ENCODE measurements at places on chromosomes 1 and 21.

GRCh38 chr1:13749543-13750341 is 49.8 kb downstream of the PRDM2 start:
- DNase-seq, result no peak

- DNase-seq, result no peak
Observed at GRCh38 chr1:3817138-3817740, 20.9 kb upstream of the LRRC47 start.

- no peak for DNase-seq
Observed at GRCh38 chr1:55039342-55040082, at the start of gene PCSK9. Gene PCSK9, plus strand, starts transcription at chr1:55039548. Its CDS starts 290 bp downstream, at chr1:55039838.

DNA sequence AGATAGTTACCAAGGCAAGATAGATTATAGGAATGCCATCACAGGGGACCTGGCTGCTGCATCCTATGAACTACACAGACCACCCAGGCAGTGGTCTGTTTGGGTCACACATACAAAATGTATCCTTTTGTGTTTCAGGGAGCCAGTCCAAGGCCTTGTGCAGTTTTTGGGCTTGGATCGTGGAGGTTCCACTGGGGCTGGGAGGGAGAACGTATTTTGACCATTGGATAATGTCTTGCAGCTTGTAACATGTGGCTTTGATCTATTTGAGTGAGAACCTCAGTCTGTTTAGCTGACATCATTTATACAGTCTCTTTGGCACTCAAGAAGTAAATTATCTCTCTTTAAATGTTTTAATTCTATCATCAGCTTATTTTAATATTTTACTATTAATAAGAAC is 147.3 kb downstream of the DUSP10 start:
- DNase-seq, result no peak

- DNase-seq, result no peak
Observed at GRCh38 chr1:200969726-200970561, 53.6 kb downstream of the KIF21B start.

DNA sequence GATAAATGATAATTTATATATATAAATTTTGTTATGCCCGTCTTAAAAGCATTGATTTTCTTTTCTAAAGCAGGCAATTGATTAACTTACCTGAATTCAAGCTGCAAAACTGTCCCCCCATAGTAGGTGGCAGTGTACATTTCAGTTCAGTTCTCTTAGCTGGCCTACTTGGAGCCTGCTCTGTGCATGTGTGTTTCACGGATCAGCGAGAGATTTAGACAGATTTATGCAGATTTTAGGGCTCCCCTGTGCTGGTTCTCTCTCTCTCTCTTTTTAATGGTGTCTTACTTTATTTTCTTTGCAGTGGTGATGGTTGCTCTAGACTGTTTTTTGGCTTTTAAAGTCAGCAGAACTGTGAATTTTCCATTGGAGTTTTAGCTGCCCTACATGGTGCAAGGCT is 30.7 kb downstream of the CLIC4 start:
- DNase-seq, result no peak

GRCh38 chr1:92711473-92712165 is 73.3 kb downstream of the EVI5 start:
- DNase-seq, result no peak

DNA sequence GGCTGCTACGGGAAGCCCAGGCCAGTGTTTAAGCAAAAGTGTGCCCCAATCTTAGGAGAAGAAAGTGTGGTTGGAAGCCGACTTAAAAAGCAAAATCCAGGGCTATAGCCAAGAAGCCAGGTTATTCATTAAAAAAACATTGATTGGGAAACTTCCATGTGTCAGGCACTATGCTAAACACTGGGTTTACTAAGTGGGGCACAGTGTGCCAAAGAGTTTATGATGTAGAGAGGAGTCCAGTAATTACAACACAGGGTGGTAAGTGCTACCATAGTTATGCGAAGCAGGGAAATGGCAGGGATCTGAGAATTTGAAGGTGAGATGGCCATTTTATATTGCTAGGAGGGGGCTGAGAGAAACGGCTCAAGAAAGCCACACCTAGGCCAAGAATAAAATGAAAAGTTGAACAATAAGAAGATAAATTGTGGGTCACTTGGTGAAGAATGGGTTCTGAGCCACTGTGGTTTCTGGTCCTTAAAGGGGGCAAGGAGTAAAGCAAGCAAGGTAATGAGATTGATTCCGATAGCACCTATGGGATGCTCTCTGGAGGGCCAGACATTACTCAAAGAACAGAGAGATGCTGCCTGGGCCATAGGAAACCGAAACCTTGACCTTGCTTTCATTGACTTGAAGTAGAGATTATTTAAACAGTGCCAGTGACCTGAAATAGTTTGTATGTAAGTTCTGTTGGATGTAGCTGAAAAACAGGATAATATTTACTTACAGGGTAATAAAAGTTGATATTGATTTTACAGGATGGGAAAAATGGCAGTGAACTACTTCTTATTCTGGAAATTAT is 177.8 kb downstream of the GIPC2 start:
- no peak for DNase-seq

- DNase-seq, result no peak
Observed at GRCh38 chr1:223724376-223724775, 12.0 kb downstream of the CAPN2 start.

Measured in SHP77 (cell line).